Muscle of arm (tissue), 14 donors: ENCODE measurements at places on chromosomes 1 and 21.

DNA sequence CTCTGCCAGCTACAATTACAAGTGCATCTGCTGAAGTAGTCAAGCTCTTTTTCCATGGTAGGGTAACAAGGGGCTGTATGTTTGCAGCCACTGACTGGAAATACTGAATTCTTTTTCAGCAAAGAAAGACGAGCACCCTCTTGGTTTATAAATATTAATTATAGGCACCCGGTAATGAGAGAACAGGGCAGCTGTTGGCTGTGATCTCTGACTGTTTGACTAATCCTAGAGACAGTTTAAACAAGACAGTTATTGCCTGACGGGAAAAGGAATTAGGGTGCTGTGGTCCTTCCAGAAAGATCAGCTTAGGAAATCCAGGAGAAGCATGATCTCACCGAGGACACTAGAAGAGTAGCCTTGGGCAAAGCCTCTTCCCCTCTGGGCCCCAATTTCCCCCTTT, 183.7 kb upstream of the ZC3H12A start:
- DNase-seq, result no peak

DNA sequence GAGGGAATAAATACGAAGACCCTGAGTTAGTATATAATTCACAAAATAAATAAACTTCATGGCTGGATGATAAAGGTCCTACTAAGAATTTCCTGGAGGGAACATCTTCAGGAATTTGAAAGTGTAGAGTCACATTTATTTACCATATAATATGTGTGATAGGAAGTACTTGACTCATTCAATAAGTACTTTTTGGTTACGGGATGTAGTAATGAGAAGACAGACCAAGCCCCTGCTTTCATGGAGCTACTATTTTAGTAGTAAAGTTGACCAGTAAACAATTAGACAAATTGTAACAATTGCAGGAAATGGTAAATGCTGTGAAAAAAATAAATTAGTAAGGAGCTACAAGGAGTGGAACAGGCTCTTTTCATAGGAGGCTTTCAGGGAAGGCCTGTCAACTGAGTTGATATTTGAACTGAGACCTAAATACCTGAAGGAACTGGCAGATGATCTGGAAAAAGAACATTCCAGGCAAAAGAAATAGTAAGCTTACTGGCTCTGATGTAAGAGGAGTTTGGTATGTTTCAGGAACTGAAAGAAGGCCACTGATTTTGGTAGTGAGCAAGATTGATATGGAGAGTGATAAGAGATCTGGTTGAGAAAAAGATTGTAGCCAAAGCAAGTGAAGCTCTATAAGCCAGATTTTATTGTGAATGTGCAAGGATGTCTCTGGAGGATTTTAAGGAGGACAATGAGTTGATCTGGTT, 36.2 kb downstream of the CAMSAP2 start:
- no peak for DNase-seq

DNA sequence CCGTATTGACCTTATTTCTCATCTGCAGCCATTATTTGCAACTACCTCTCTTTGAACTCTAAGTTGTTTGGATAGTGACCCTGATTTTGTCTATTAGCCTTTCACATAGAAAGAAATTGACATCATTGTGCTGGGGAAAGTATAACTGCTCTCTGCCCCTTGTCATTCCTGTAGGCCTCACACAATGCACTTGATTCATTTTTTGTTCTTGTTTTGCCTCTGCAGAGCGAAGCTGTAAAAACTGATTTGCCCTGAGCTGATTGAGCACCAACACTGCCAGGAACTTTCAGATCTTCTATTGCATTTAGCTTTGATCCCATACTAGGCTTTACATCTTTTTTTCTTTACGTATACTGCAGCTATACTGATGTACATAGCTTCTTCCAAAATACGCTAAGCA, 167.2 kb upstream of the PTBP2 start:
- DNase-seq, result no peak

- DNase-seq, result no peak
These were observed 16.3 kb downstream of the POGK start for GRCh38 chr1:166855558-166855957.

DNA sequence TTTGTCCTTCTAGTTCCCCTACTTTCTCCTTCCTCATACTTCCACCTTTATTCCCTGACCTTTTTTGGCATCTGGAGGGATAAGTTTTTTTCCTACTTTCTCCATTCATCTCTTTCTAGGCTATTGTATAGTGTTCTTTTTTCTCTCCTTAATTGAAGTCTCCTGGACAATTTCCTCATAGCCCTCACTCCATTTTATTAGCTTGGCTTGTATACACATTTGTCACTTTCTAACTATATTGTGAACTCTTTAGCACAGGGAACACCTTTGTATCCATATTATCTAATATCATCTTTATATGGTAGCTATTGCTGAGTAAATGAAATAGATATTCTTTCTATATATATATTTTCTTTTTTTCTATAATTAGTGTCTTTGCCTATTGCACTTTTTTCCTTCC, 47.6 kb downstream of the TMED5 start:
- DNase-seq, result no peak
